ENCODE measurements at places on chromosomes 5 and 9. TPM values are rescaled to one million over a fixed set of nuclear protein-coding genes. Genes with fewer than 3 reads are reported as not detected.

- no peak for DNase-seq
Measured at GRCh38 chr9:88344013-88344412, 44.2 kb upstream of the SPIN1 start.

DNA sequence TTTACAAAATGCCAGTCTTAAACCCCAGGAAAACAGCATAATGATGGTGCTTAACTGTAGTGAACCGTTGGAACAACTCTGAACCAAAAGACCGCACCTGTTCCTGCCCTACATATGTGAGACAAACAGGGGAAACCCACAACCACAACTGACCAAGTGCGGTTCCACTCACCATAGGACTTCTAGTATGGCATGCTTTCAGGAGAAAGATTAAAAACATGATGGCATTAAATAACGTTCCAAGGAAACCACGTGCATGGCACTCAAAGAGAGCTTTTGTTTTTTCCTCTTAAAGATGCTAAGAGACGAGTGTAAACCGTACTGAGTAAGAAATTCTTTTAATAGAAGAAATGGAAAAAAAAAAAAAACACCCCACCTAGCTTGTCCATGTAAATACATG is 119.8 kb downstream of the SSBP2 start:
- peak; percentile 9 for DNase-seq

- DNase-seq = no peak
Measured at GRCh38 chr9:86201474-86202337, 57.8 kb downstream of the C9orf153 start.

DNA sequence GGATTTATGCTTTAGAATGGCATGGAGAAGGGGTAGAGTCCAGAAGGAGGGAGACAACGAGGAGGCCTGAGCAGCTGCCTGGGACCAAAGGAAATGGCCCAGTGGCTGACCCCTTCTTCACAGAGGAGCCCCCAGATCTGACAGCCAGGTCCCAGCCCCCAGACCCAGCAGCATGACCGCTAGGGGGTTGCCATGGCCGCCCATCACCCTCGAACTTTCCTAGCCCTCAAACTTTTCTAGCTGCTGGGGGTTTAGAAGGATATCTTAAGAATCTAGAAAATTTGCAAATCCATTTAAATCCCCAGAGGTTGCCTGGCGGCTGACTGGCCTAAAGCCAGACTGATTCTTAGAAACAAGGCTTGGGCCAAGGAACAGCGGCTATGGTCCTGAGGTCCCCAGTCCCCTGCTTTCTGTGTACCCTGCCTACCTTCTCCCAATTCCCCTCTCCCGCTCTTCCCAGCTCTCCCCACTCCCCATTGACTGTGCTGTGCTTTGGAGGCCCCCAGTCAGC is 972 bp downstream of the PDGFRB start:
- peak; percentile 50 for DNase-seq

DNA sequence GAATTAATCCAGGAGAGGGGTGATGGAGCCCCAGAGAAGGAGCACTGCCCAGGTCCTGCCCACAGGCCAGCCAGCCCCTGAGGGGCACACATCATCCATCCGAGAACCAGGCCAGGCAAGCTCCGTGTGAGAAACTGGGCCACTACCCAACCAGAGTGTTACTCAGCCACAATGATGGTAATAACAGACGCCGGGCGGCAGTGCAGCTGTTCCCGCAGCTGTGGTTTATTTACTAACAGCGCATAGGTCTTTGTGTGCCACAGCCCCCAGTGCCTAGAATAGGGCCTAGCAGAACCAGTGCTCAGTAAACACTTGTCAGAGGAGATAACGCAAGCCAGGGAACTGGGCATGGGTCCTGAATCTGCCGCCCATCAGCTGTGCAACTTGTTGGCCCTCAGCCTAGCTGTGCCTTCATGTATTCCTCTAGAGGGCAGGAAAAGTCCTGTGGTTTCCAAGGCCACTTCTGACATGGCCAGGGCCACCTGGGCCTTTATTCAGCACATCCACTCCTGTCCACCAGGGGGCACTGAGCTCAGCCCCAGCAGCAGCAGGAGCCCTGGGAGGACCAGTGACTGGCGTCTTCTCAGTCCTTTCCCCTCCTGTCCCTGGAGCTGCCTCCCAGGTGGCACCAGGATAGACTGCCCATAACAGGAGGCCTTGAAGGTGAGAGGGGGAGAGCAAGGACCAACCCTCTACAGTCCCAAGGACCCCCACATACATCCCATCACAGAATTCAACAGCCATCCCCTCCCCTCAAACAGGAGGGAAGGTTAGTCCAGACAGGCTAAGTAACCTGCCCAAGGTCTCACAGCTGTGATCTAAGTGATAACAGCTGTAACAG is 2.1 kb downstream of the MXD3 start:
- peak; percentile 72 for DNase-seq

GRCh38 chr5:20360263-20360662 is 372.3 kb upstream of the CDH18 start:
- DNase-seq = no peak

DNA sequence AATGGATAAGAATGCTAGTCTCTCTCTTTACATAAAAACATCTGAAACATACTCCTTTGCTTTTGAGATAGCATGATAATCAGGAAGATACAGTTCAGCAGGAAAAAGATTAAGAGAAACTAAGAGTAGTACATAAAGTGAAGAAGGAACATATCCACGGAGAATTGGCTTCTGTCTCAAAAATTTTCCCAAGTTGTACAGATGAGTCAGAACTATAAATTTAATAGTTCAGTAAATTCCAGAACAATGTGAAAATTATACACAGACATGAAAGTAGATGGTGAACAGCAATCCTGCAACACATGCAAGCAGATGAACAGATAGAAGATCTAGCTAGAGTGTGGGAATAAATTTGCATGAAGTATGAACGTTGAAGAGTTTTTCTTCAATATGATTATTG is 691.4 kb upstream of the RIOK2 start:
- DNase-seq = peak; percentile 27

The DPYSL3 gene
- 42.8 TPM for total RNA-seq

The EXD3 gene
- total RNA-seq = 11.6 TPM

The MSMP gene
- not detected for total RNA-seq

Measured in GM23248 (cell line).